ENCODE measurements at places on chromosomes 12 and 14.

DNA sequence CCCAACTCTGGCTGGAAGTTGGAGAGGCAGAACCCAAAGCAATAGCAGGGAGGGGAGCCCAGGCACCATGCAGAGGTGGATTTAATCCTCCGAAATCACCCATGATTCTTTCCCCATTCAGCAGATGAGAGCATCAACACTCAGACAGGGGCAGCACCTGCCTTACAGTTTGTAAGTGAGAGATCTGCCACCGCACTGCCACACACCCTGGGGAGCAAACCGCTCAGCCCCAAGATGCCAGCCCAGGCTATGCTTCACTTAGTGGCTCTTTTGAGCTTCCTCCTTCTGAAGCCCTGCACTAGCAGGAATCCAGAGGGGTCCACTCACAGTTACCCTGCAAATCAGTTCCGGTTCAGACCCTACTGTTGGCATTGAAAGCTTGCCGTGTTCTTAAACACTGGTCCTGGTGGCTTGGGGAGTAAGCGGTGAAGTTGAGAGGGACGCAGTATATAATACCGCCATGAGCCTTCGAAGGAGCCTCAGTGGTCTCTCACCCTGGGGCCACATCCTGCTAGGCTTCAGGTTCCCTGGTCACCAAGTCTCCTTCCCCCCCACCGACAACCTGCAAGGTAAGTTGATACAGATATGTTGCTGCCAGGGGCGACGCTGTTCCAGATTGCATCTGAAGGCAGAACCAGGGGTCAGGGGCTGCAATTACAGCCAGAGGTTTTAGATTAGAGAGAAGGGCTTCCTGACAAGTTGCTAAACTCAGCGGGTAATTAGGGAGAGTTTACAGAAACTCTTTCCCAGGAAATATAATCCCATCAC is 72.0 kb upstream of the CCND2 start:
- H3K27me3 ChIP-seq: peaks cover 5% of the 10 kb centered on the region
- H3K4me3 ChIP-seq: no peak overlapping the region
- H3K36me3 ChIP-seq: no peaks in the 10 kb centered on the region
- no peak overlapping the region for H3K27ac ChIP-seq
- DNase-seq: no peak

DNA sequence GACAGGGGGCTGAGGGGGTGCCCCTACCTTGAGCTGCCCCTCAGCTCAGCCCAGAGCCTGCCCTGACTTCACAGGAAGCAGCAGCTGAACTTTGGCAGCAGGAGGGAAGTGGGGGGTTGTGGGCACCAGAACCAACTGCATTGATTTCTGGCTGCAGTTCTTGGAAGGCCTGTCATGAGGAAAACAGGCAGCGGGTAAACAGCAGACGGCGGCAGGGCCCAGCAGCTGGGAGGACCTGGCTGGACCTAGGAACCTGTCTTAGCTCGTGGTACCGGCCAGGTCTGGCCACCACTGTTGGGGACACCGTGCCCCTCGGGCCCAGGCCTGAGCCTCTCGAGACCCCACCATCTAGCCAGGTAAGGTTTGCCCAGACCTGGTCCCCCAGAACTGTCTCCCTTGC is 154.2 kb upstream of the MYL2 start:
- DNase-seq: no peak
- H3K4me1 ChIP-seq: no peaks in the 10 kb centered on the region
- H3K27me3 ChIP-seq: no peaks in the 10 kb centered on the region
- H3K36me3 ChIP-seq: no peaks in the 10 kb centered on the region
- H3K4me3 ChIP-seq: no peak overlapping the region
- no peak overlapping the region for H3K27ac ChIP-seq

- H3K27ac ChIP-seq: no peak overlapping the region
- no peak for DNase-seq
- H3K4me3 ChIP-seq: peak overlapping the region; percentile 26
- H3K36me3 ChIP-seq: no peaks in the 10 kb centered on the region
- no peaks in the 10 kb centered on the region for H3K27me3 ChIP-seq
Observed at GRCh38 chr14:71130491-71131179, 223.4 kb downstream of the PCNX1 start.

DNA sequence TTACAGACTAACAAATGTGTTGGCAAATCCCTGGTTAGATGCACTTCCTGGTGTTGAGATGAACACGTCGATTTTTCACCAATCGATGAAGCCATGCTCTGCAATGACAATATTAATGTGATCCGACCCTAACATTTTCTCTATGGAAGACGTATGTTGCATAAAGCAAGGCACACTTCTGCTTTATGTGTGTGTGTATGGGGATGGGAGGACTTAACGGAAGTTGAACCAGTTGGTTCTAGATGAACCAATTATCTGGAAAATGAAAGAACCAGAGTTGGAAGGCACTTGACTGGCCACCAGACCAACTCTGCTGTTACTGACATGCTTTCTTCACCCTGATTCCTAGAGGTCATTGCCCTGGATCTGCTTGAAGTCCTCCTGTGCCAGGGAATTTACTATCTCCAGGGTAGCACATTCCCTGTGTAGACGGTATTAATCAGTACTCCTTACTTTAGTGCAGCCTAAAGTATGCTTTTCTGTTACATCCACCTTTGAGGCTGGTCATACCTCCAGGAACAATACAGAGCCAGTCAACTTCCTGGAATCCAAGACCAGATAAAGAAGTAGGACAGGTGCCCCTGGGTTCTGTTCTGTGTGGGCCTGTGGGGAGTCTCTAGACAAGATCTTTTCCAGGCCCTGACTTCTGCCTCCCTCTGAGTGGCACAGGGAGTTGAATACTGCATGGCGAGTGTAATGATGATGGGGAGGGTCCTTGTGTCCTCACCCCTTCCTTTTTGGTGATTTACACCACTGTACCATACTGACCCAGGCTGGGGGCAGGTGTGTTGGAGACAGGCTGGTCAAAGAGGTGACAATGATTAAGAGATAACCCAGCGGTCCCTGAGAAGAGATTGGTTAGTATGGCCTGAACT is 4.1 kb downstream of the SDR39U1 start:
- H3K27ac ChIP-seq: no peak overlapping the region
- H3K4me3 ChIP-seq: no peak overlapping the region
- DNase-seq: no peak
- peaks cover 7% of the 10 kb centered on the region for H3K36me3 ChIP-seq

- no peak overlapping the region for H3K4me3 ChIP-seq
- peak; percentile 64 for DNase-seq
- no peaks in the 10 kb centered on the region for H3K4me1 ChIP-seq
- H3K27ac ChIP-seq: no peak overlapping the region
- H3K36me3 ChIP-seq: no peaks in the 10 kb centered on the region
- H3K27me3 ChIP-seq: peaks cover 14% of the 10 kb centered on the region
Observed at GRCh38 chr12:54958048-54958658, 26.4 kb downstream of the TESPA1 start.

All from Panc1 (cell line).